ENCODE measurements at places on chromosomes 7 and 10.

DNA sequence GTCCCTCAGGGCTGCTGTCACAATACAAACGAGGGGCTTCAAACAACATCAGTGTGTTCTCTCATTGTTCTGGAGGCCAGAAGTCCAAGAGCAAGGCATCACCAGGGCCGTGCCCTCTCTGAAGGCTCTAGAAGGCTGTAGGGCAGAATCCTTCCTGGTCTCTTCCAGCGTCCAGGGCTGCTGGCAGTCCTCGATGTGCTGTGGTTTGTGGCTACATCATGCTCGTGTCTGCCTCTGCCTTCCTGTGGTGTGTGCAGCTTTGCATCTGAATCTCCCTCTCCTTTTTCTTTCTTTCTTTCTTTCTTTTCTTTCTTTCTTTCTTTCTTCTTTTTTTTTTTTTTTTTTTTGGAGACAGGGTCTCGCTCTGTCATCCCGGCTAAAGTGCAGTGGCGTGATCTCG is 103.5 kb downstream of the INSYN2A start:
- no peak for DNase-seq

DNA sequence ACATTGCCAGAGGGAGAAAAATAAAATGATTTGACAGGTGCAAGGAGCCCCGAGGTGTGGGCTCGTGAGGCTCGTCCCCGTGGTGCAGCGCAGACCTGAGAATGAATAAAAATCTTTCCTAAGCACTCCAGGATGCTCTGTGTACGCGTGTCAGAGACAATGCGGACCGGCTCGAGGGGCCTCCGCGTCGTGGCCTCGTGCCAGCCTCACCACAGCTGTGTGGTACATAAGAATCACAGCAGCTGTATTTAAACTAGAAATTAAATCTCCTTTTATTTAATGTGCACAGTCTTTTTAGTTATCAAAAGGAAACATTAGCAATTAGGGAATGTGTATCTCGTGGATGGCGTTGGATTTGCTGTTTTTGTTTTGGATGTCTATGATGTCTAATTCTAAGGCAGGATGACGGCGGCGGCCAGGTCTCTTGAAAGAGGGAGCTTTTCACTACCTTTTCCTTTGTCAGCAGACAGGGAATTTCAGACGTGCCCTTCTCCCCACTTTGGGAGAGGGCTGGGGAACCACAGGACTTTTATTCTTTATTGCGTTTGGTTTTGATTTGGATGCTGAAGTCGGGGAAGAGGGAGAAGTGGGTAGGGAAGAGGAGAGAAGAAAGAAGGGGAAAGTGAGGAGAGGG is 365.3 kb upstream of the SHH start:
- DNase-seq = no peak

GRCh38 chr10:7265396-7266123 is 145.3 kb downstream of the SFMBT2 start:
- no peak for DNase-seq

GRCh38 chr10:112535531-112535951 is 88.5 kb downstream of the VTI1A start:
- DNase-seq = no peak

- DNase-seq = no peak
Observed at GRCh38 chr10:18498998-18499397, 152.4 kb downstream of the NSUN6 start.

DNA sequence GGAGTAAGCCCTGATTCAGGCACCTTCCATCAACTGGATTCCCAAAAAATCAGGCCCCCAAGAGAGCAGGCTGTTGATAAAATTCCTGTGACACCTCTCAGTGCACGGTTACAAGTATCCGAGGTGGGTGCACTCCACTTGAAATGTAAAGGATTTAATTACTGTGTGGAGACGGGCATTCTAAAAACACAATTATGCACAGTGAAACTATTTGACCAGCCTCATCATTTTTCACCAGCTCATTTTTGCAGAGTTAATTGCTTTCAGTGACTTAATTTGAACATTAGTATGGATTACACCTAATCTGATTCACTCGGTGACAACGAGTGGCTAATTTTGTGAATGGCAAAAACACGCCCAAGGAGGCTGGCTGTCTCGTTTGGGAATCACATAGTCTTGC is 2.3 kb downstream of the FOXL3 start:
- no peak for DNase-seq

DNA sequence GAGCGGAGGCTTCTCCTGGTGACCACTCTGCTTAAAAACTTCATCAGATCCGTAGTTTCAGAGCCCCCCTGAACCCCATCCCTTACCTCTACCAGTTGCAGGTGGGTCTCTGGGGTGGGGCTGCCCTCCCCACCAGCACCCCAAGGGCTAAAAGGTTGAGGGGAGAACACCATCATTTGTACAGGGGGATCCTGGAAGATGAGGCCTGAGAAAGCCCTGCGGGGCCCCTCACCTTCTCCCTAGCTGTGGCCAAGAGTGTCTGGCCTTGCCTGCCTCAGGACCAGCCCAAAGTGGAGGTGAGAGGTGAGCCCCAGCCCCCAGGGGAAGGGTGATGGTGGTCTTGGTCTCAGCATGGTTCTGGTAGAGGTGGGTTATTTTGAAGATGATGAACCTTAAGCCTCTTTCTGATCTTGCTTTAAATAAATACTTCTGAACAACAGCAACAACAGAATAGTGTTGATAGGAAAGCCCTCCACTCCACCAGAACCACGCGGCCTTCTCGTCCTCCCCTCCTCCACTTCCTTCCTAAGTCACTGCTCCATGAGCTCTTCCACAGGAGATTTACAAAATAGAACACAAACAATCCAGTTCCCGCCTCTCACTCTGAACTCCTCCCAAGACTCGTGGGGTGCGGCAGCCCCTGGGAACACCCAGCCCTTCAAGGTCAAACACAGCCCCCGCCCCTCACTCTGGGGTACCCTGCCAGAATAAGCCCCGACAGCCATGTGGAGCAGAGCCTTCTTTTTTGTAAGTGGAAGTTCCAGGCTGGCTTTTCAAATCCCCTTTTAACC is 169.1 kb downstream of the EGFR start:
- no peak for DNase-seq

DNA sequence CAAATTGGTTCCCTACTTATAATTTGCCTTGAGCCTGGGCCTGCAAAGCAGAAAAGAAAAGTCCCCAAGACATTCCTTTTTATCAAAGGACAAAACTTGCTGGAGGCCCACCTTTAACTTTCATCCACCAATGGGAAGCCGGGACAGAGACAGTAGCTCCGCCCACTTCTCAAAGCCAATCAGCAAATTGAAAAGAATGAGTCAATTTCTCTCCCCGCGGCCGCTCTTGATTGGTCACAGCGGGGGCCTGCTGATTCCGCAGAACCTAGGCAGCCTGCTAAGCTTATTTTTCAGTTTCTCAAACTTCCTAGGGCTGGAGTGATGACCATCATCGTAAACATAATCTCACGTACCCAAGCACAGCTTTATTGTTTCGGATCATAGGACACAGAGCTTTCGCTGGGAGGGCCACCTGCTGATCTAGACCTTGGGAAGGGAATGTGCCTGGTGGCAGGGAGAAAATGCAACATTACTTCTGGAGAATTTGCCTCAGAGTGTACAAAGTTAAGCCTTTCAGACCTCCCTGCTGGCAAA is at the start of gene SLC13A4:
TSS of gene SLC13A4 (minus strand) at position 51 of the 534 bp plus-strand sequence. CDS start 690 bp downstream, outside the sequence.
- no peak for DNase-seq

GRCh38 chr7:142785841-142786250 is 15.1 kb downstream of the PRSS2 start:
- DNase-seq = no peak

GRCh38 chr7:128783143-128783861 is 7.7 kb upstream of the OPN1SW start:
- DNase-seq = no peak

GRCh38 chr10:3755440-3756359 is 29.3 kb downstream of the KLF6 start:
- no peak for DNase-seq

GRCh38 chr7:112566442-112567324 is 85.9 kb downstream of the LSMEM1 start:
- DNase-seq = no peak

DNA sequence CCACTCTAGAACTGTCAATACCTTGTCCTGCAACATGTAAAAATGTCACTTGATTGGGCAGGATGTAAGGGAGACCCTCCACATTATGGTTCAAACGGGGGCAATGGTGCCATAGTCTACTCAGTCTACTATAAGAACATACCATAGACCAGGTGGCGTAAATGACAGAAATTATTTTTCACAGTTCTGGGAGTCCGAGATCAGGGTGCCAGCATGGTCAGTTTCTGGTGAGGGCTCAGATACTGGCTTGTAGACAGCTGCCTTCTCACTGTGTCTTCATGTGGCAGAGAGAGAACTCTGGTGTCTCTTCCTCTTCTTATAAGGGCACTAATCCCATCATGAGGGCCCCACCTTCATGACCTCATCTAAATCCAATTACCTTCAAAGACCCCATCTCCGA is 18.7 kb upstream of the TMEM178B start:
- DNase-seq = no peak

Measured in RWPE1 (cell line).